ENCODE measurements at places on chromosomes 7 and 10.

DNA sequence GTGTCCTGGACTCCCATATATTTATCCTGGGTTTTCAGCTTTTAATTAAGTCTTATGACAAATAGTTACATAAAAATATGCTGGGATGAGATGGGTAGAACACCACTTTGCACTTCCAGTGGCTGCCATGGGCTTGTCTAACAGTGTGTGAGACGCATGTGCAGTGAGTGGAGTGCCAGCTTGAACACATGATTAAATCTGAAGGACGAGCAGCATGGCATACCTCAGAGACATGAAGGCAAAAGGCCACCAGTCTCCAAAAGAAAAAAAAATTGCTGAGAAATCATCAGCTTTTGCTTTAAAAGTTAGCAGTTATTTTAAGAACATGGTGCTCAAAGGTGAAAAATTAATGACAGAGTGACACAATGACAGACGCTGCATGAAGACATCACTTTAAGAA is 139.0 kb upstream of the ADCY1 start:
- H3K4me3 ChIP-seq: no peak overlapping the region
- no peak overlapping the region for H3K27ac ChIP-seq
- no peaks in the 10 kb centered on the region for H3K36me3 ChIP-seq
- DNase-seq: no peak

DNA sequence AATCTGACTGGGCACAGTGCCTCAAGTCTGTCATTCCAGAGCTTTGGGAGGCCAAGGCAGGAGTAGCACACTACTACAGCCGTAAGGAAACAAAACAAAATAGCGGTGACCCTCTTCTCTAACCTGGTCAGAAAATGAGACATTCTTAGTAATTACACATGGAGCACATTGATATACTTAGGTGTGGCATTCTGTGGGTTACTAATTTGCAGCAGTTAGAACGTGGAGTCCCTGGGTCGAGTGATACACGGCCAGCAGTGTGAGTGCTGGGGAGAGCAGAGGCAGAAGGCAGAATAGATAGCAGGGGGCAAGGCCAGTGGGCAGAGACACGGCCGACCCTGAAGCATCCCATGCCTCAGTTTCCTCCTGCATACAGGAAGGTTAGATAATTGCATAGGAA is 28.9 kb upstream of the SFMBT2 start:
- H3K4me3 ChIP-seq: no peak overlapping the region
- H3K36me3 ChIP-seq: no peaks in the 10 kb centered on the region
- H3K27ac ChIP-seq: no peak overlapping the region
- no peaks in the 10 kb centered on the region for H3K4me1 ChIP-seq
- no peak for DNase-seq

GRCh38 chr7:148330124-148330818 is 260.3 kb upstream of the C7orf33 start:
- H3K4me1 ChIP-seq: no peaks in the 10 kb centered on the region
- no peaks in the 10 kb centered on the region for H3K27me3 ChIP-seq
- H3K27ac ChIP-seq: no peak overlapping the region

DNA sequence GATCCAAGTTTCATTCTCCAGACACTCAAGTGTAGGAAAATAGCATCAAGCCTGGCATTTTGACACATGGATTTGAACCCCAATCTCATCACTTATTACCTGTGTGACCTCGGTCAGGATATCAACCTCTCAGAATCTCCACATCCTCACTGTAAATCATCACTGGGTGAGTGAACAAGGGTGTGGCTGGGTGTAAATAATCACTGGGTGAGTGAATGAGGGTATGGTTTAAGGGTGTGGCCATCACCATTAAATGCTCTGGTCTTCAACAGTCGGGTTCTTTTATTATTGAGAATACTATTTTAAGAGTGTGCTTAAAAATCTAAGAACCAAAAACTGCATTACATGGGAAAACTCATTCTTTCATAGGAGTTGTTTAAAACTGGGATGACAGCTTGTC is 200.1 kb downstream of the DOCK4 start:
- no peak overlapping the region for H3K27ac ChIP-seq
- no peaks in the 10 kb centered on the region for H3K4me1 ChIP-seq
- no peak overlapping the region for H3K4me3 ChIP-seq
- H3K36me3 ChIP-seq: no peaks in the 10 kb centered on the region

- H3K4me1 ChIP-seq: no peaks in the 10 kb centered on the region
- DNase-seq: no peak
- no peak overlapping the region for H3K4me3 ChIP-seq
- H3K27me3 ChIP-seq: no peaks in the 10 kb centered on the region
- H3K27ac ChIP-seq: no peak overlapping the region
These were observed 2.2 kb upstream of the DNAJC1 start for GRCh38 chr10:22005763-22006162.

GRCh38 chr7:39888171-39888853 is 61.7 kb upstream of the CDK13 start:
- H3K4me3 ChIP-seq: no peak overlapping the region
- no peaks in the 10 kb centered on the region for H3K36me3 ChIP-seq
- no peak for DNase-seq
- no peaks in the 10 kb centered on the region for H3K27me3 ChIP-seq

DNA sequence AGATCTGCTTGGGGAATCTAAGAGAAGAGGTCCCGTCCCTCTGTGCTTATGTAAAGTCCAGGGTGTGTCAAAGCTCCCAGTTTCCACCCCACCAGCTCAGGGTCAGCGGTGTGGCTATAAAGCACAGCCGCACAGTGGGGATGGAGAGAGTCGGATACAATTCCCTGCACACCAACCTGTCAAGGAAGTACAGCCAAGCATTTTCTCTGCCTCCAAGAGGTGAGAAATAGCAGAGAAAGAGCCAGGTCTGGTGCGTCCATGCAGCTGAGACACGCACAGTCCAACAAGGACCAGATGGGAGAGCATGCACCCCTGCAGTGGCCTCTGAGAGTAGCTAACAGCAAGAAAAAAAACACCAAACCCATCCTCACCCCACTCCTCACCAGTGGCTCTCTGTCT is 61.3 kb upstream of the WAC start:
- no peak overlapping the region for H3K4me3 ChIP-seq
- H3K27me3 ChIP-seq: no peaks in the 10 kb centered on the region
- no peaks in the 10 kb centered on the region for H3K36me3 ChIP-seq
- no peaks in the 10 kb centered on the region for H3K4me1 ChIP-seq
- DNase-seq: no peak

DNA sequence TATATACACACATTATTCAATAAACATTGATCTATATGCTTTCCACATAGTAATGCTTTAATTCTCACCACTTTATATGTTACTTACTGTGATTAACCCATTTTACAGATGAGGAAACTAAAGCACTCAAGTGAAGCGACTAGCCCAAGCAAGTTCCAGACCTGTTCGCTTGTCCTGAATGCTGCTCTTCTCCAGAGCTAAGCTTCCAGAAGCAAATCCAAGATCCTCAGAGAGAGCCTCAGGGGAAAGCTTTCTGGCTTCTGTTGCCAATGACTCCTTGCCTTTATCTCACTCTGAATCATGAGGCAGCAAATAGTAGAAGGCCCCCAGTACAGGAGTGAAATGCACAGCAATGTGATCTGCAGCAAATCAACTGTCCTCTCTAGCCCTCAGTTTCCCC is 32.2 kb downstream of the XPNPEP1 start:
- H3K27ac ChIP-seq: peak overlapping the region; percentile 94
- no peak overlapping the region for H3K4me3 ChIP-seq
- H3K36me3 ChIP-seq: peaks cover 7% of the 10 kb centered on the region
- no peak for DNase-seq
- no peaks in the 10 kb centered on the region for H3K27me3 ChIP-seq

GRCh38 chr7:129089521-129090212 is 34.8 kb upstream of the TNPO3 start:
- no peaks in the 10 kb centered on the region for H3K4me1 ChIP-seq
- H3K27ac ChIP-seq: no peak overlapping the region
- H3K36me3 ChIP-seq: no peaks in the 10 kb centered on the region
- no peak overlapping the region for H3K4me3 ChIP-seq
- no peaks in the 10 kb centered on the region for H3K27me3 ChIP-seq

DNA sequence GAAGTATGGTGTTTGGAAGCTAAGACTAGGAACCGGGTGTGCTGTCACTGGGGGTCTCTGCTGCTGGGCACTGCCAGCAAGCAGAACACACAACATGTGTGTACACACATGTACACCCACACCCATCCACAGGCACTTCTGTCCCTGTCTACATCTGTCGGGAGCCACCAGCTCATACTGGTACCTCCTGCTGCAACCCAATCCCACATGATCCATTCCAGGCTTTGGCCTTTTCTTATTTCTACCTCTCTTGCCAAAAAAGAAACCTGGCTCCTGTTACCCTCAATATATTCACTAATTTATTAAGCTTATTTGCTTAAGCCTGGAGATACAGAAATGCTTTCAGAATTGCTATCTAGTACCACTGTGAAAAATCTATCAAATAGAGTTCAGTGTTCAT is 246.0 kb downstream of the DIP2C start:
- no peak overlapping the region for H3K27ac ChIP-seq
- no peaks in the 10 kb centered on the region for H3K4me1 ChIP-seq
- H3K27me3 ChIP-seq: no peaks in the 10 kb centered on the region

GRCh38 chr10:79910344-79910743 is 38.6 kb downstream of the SFTPD start:
- no peaks in the 10 kb centered on the region for H3K36me3 ChIP-seq
- no peaks in the 10 kb centered on the region for H3K27me3 ChIP-seq
- no peak overlapping the region for H3K4me3 ChIP-seq
- H3K4me1 ChIP-seq: peaks cover 2% of the 10 kb centered on the region
- no peak overlapping the region for H3K27ac ChIP-seq
- DNase-seq: no peak

- DNase-seq: no peak
- H3K36me3 ChIP-seq: no peaks in the 10 kb centered on the region
- H3K4me1 ChIP-seq: no peaks in the 10 kb centered on the region
- H3K27ac ChIP-seq: no peak overlapping the region
- no peaks in the 10 kb centered on the region for H3K27me3 ChIP-seq
- no peak overlapping the region for H3K4me3 ChIP-seq
These were observed 475.4 kb upstream of the GHITM start for GRCh38 chr10:83663918-83664317.

- peaks cover 70% of the 10 kb centered on the region for H3K36me3 ChIP-seq
- no peak for DNase-seq
- no peak overlapping the region for H3K27ac ChIP-seq
- no peaks in the 10 kb centered on the region for H3K27me3 ChIP-seq
- H3K4me1 ChIP-seq: no peaks in the 10 kb centered on the region
These were observed 13.5 kb downstream of the ZC3HC1 start for GRCh38 chr7:130037703-130038102.

DNA sequence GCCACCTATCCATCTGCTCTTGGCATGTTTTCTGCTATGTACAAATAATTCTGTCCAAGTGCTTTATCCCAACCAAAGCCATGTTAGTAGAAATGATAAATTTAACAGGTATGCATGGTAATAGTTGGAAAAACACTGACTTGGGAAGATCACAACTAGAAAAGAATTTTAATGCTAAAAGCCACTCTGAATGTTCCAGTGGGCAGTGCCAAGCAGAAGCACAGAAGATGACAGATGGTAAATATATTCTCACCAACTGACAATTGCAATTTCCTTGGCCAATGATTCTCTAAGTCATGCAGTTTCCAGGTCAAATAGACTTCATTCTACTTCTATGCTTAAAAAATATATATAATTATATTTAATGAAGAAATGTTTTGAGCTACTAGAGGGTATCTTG is 83.6 kb upstream of the SEMA3C start:
- no peaks in the 10 kb centered on the region for H3K27me3 ChIP-seq
- no peaks in the 10 kb centered on the region for H3K4me1 ChIP-seq
- no peak overlapping the region for H3K4me3 ChIP-seq
- DNase-seq: no peak
- H3K27ac ChIP-seq: no peak overlapping the region

DNA sequence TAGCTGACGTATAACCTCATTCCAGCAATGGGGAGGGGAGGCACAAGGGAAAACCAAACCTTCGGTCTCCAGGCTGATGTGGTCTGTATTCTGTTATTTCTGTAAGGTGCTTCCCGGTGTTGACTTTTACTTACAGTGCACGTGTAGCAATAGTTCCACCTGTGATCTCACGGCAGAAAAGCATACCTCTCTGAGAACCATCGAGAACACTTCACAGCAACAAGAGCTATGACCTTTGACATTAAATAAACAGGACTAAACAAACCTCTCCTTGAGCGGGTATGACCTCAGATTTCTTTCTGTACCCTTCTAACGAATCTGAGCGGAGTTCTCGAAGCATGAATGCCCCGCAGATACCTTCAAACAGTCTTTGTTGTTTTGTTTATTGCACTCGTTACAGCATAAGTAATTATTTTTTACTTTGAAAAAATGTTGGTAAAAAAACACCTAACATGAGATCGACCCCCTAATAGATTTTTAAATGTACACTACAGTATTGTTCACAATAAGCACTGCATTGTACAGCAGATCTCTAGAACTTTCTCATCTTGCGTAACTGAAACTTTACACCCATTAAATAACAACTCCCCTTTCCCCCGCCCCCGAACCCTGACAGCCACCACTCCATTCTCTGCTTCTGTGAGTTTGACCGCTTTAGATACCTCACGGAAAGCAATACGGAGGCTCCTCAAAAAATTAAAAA is 282.3 kb downstream of the GATA3 start:
- no peak overlapping the region for H3K27ac ChIP-seq
- H3K36me3 ChIP-seq: no peaks in the 10 kb centered on the region
- no peaks in the 10 kb centered on the region for H3K27me3 ChIP-seq
- peaks cover 3% of the 10 kb centered on the region for H3K4me1 ChIP-seq

GRCh38 chr10:61166065-61166464 is 222.1 kb upstream of the RHOBTB1 start:
- H3K4me3 ChIP-seq: no peak overlapping the region
- no peak for DNase-seq
- peaks cover 4% of the 10 kb centered on the region for H3K4me1 ChIP-seq

DNA sequence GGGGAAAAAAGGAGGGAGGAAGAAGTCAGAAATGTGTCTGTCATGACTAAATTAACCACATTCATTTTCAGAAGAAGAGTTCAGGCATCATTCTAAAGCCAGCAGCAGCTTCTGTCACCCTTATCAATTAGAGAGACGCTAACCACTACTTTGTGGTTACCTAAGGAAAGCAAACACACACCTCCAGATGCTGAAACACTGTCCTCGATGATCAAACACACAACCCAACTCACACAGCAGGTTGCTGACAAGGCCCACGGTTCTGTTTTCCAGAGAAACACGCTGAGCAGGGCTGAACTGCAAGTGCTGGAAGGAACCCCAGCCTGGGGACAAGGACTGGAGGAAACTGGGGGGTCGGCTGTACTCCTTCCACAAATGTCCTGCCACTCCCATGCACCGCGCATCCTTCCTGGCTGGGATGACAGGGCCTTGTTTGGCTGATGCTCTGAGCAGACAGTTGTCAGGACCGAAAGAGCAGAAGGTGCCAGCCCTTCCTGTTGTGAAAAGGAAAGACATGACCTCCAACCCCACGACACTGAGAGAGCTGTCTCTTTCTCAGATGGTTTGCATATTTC is 36.6 kb downstream of the PRKCQ start:
- H3K4me1 ChIP-seq: no peaks in the 10 kb centered on the region
- no peak for DNase-seq
- H3K4me3 ChIP-seq: no peak overlapping the region
- H3K27ac ChIP-seq: no peak overlapping the region
- H3K27me3 ChIP-seq: no peaks in the 10 kb centered on the region

DNA sequence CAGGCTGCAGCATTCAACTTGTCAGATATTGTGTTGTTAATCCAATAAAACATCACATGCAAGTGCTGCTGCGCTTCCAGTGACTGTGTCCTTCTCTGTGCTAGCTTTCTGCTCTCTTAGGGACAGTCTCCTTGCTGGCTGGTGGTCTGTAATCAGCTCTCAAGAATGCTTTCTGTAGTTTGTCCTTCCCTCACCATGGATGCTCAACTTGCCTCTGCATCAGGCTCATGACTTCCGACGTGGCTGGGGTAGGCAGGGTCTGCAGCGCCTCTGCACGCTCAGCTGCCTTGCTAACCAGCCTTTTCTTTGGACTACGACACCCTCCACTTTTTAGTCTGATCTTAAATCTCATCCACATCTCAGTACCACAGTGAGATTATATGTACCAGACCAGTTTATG is 58.3 kb downstream of the MMRN2 start:
- H3K27me3 ChIP-seq: no peaks in the 10 kb centered on the region
- H3K4me3 ChIP-seq: no peak overlapping the region
- no peak overlapping the region for H3K27ac ChIP-seq
- peaks cover 17% of the 10 kb centered on the region for H3K4me1 ChIP-seq
